ENCODE measurements at places on chromosomes 6 and 20. TPM values are rescaled to one million over a fixed set of nuclear protein-coding genes. Genes with fewer than 3 reads are reported as not detected.
A peak's percentile ranks its signal among the peaks of the same experiment; 100 is the strongest.

GRCh38 chr20:44409132-44409600 is 53.7 kb downstream of the HNF4A start:
- peak; percentile 16 for DNase-seq

DNA sequence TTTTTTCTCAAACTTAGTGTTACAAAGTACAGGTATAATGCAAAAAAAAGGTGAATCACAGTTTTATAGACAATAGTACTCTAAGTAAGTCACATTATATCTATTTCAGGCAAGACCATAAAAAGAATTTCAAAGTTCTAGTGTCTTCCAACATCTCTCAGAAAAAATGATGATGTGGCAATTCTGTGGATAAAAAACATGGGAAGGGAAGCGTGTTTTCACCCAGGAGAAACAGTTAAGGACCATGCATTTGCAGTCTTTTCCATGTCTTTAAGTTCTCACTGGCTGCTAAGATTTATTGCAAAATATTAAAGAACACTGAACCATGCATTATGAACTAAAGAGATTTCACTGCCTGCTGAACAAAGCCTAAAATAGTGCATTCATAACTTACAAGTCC is 1.8 kb downstream of the SSR1 start:
- no peak for DNase-seq

- no peak for DNase-seq
These were observed 179.8 kb downstream of the TASP1 start for GRCh38 chr20:13458860-13459451.

- DNase-seq, result no peak
These were observed 211.0 kb downstream of the MOXD1 start for GRCh38 chr6:132190097-132190814.

GRCh38 chr6:142909686-142910085 is 35.3 kb downstream of the HIVEP2 start:
- no peak for DNase-seq

GRCh38 chr20:62752671-62753501 is 43.4 kb upstream of the MRGBP start:
- peak; percentile 29 for DNase-seq

GRCh38 chr6:17904491-17905120 is 82.8 kb downstream of the KIF13A start:
- no peak for DNase-seq

- DNase-seq, result peak; percentile 85
These were observed 2.1 kb downstream of the SALL4 start for GRCh38 chr20:51800060-51800871.

GRCh38 chr20:3472105-3472504 is 1.3 kb downstream of the ATRN start:
- DNase-seq, result no peak

GRCh38 chr20:38590676-38591473 is 9.9 kb downstream of the ADIG start:
- no peak for DNase-seq

DNA sequence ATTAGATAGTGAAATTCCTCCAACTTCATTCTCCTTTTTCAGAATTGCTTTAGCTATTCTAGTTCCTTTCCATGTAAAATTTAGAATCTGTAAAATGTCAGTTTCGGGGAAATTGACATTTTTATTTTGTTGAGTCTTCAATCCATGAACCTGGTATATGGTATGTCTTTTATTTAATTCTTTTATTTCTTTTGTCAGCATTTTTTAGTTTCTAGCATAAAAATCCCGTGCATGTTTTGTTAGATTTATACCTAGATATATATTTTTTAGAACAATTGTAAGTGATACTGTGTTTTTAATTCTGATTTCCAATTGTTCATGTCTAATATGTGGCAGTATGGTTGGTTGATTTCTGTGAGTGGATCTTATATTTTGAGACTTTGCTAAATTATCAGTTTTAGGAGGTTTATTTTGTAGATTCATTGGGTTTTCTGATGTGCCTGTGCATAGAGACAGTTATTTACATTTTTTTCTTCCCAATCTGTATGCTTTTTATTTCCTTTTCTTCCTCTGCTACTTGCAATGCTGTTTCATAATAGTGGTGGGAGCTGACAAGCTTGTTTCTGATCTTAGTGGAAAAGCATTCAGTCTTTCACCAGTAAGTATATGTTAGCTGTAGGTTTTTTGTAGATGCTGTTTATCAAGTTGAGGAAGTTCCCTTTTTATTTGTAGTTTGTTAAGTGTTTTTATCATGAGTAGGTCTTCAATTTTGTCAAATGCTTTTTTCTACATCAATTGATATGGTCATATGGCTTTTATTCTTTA is 13.7 kb downstream of the TAB2 start:
- no peak for DNase-seq

GRCh38 chr20:4304601-4305000 is 289.2 kb upstream of the RNF24 start:
- no peak for DNase-seq

GRCh38 chr6:129890164-129890563 is 29.0 kb upstream of the TMEM244 start:
- DNase-seq, result no peak

GRCh38 chr6:157184202-157185015 is 138.9 kb downstream of the TMEM242 start:
- DNase-seq, result peak; percentile 91

- no peak for DNase-seq
These were observed 102.3 kb downstream of the RPP40 start for GRCh38 chr6:4901386-4902061.

DNA sequence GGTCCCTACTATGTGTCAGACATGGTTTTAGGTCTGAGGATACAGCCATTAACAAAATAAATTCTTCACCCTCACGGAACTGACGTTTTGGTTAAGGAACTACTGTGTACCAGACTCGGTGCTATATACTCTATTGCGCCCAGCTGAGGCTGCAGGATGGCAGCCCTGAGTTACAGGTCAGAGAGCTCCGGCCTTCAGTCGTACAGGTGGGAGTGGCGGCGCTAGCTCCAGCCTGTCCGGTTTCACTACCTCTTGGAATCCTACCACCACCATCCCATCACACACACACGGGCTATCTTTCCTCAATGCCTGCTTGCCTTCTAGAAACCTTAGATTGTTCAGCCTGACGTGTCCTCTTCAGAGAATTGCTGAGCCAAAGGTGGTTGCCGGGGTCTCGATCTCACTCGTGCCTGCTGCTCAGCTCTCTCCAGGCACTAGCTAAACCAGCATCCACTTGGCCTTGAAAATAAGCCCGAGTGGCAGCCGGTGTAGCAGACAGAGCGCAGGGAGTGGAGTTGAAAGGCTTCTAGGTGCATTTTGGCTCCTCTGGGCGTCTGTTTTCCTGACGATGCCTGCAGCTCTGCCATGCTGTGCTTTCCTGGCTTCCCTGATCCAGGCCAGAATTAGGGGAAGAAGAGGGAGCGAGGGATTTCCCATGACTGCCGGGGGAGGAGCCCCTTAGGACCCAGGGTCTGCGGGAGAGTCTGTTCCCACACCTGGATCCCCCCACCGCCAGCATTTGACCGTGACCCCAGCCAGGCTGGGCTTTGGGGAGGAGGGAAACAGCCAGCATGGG is 1.1 kb upstream of the TCF15 start:
- peak; percentile 63 for DNase-seq

GRCh38 chr6:39670519-39670918 is 54.7 kb downstream of the KIF6 start:
- no peak for DNase-seq

Gene GABRR1
- 1.6 TPM for total RNA-seq

Gene MOG
- not detected for total RNA-seq

Gene PEX3
- total RNA-seq, result 16.5 TPM

Gene SMOC2
- 203 TPM for total RNA-seq

All from aorta (tissue), 5 donors.